ENCODE measurements at places on chromosomes 13 and 19. TPM values are rescaled to one million over a fixed set of nuclear protein-coding genes. Genes with fewer than 3 reads are reported as not detected.

- no peak for DNase-seq
Measured at GRCh38 chr13:77222000-77222690, 104.7 kb downstream of the MYCBP2 start.

GRCh38 chr13:101695870-101696516 lies 243.5 kb downstream of the ITGBL1 start:
- DNase-seq: no peak

GRCh38 chr19:51387924-51388389 lies at the start of gene LIM2:
Gene LIM2, minus strand, starts transcription at chr19:51387974. Its CDS starts 531 bp downstream, at chr19:51387443.
- DNase-seq: no peak

DNA sequence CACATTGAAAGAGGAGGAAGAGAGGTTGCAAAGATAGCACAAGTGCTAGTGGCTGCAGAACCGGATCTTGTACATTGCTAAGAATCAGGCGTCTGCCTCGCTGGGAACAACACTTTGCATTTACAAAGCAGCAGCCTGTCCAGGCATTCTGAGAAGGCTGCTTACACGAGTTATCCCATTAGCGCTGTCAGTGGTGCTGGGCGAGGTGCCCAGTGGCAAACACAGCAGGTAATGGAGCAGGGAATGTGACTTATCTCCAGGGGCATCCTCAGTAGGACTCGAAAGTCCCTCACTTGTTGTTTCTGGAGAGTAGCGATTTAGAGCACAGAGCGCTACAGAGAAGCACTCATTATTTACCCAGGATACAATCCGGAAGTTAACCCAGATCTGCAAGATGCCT lies 209.6 kb downstream of the OLFM4 start:
- DNase-seq: no peak

GRCh38 chr13:112890316-112891145 lies 78.5 kb upstream of the MCF2L start:
- DNase-seq: peak; percentile 82

The FPR3 gene
- not detected for total RNA-seq

The CEACAM21 gene
- not detected for total RNA-seq

The SPHK2 gene
- total RNA-seq: 18.6 TPM

Data from chondrocyte (in vitro differentiated cells).